ENCODE measurements at places on chromosomes 7 and 10. TPM values are rescaled to one million over a fixed set of nuclear protein-coding genes. Genes with fewer than 3 reads are reported as not detected.
A peak's percentile ranks its signal among the peaks of the same experiment; 100 is the strongest.

GRCh38 chr7:2131341-2131740, 101.4 kb downstream of the MAD1L1 start:
- no peaks in the 10 kb centered on the region for H3K27me3 ChIP-seq
- no peaks in the 10 kb centered on the region for H3K36me3 ChIP-seq
- no peak overlapping the region for H3K4me3 ChIP-seq
- DNase-seq: no peak
- no peak overlapping the region for H3K27ac ChIP-seq

- H3K27ac ChIP-seq: no peak overlapping the region
- peaks cover 14% of the 10 kb centered on the region for H3K4me1 ChIP-seq
- H3K4me3 ChIP-seq: no peak overlapping the region
- H3K27me3 ChIP-seq: no peaks in the 10 kb centered on the region
These were observed 68.3 kb downstream of the AKR1E2 start for GRCh38 chr10:4894335-4894734.

DNA sequence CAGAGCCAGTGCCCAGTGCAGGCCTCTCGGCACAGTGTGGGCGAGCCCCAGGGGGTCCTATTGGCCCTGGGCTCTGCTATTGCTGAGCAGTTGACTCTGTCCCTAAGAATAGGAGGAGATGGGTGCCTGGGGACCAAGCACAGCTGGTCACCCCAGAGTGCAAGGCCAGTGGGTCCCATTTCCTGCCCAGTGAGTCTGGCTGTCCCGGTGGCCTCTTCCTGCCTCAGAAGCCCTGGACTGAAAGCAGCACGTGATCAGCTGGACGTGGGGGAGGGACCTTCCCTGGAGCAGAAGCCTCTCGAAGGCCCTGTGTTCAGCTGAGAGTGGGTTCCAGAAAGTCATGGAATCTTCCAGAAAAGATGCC, 42.0 kb downstream of the PWWP2B start:
- DNase-seq: no peak
- no peak overlapping the region for H3K27ac ChIP-seq
- no peaks in the 10 kb centered on the region for H3K4me1 ChIP-seq

DNA sequence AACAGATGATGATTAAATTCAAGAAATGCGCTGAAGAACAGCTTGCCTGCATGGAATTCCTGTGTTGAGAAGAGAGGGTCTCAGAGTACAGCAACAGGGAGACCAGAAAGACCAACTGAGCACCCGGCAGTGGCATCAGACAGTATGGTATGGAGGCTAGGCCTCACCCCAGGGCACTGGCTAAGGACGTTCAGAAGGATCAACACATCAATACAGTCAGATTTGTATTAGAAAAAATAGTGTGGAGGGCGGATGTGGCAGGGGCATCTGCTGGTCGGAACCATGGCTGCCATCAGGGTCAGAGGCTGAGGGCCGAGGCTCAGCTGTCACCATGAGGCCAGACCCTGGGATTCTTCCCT, 142.1 kb downstream of the ADARB2 start:
- no peak for DNase-seq
- H3K27me3 ChIP-seq: no peaks in the 10 kb centered on the region
- no peaks in the 10 kb centered on the region for H3K36me3 ChIP-seq
- no peak overlapping the region for H3K27ac ChIP-seq
- H3K4me1 ChIP-seq: no peaks in the 10 kb centered on the region

GRCh38 chr7:47755248-47755647, 173.3 kb upstream of the TNS3 start:
- H3K4me3 ChIP-seq: no peak overlapping the region
- H3K27me3 ChIP-seq: no peaks in the 10 kb centered on the region
- no peaks in the 10 kb centered on the region for H3K36me3 ChIP-seq
- no peak for DNase-seq
- H3K4me1 ChIP-seq: no peaks in the 10 kb centered on the region

DNA sequence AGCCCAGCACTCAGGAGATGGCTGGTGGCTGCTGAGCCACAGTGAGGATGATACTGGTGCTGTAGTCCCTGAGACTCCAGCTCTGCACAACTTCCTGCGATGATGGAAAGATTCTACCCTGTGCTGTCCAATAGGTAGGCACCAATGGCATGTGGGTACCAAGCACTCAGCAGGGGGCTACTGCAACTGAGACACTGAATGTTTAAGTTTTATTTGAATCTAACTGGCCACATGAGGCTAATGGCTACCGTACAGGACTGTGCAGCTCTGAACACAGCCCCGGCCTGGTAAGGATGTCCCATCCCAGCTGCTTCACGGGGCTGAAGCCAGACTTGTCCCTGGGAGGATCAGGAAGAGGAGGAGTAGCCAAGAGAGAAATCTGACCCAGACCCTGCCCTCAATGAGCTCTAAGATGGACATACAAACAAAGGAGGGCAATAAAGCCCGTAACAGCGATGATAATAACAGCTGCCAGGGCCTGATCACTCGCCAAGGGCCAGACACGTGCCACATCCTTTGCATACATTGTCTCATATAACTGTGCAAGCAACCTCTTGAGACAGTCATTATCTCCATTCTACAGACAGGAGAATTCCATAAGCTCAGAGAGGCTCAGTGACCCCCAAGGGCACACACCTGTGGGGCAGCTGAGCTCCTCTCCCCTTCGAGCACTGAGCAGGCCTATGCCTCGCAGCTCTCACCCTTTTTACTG, 3.8 kb downstream of the GPRIN2 start:
- no peaks in the 10 kb centered on the region for H3K27me3 ChIP-seq
- H3K4me3 ChIP-seq: no peak overlapping the region
- peak; percentile 15 for DNase-seq
- H3K4me1 ChIP-seq: no peaks in the 10 kb centered on the region
- no peak overlapping the region for H3K27ac ChIP-seq

GRCh38 chr10:70090013-70090412, 37.4 kb downstream of the MACROH2A2 start:
- no peak overlapping the region for H3K27ac ChIP-seq
- H3K27me3 ChIP-seq: no peaks in the 10 kb centered on the region
- H3K4me3 ChIP-seq: no peak overlapping the region
- no peak for DNase-seq
- H3K36me3 ChIP-seq: peaks cover 16% of the 10 kb centered on the region

DNA sequence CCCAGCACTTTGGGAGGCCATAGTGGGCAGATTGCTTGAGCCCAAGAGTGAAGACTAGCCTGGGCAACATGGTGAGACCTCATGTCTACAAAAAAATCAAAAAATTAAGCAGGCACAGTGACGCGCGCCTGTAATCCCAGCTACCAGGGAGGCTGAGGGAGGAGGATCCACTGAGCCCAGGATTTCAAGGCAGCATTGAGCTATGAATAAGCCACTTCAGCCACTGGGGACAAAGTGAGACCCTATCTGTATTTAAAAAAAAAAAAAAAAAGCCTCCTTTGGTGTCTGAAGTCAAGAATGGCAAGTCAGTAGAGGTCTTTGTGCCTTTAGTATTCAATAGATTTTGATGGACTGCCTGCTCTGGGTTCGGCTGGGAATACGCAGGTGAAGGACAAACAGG, 85.7 kb downstream of the RALA start:
- no peaks in the 10 kb centered on the region for H3K4me1 ChIP-seq
- DNase-seq: no peak

- no peak overlapping the region for H3K27ac ChIP-seq
- no peaks in the 10 kb centered on the region for H3K4me1 ChIP-seq
- H3K27me3 ChIP-seq: no peaks in the 10 kb centered on the region
These were observed 332.3 kb upstream of the PRKCQ start for GRCh38 chr10:6912424-6912823.

GRCh38 chr7:36626111-36626510, 98.2 kb downstream of the AOAH start:
- no peak for DNase-seq
- H3K27ac ChIP-seq: no peak overlapping the region
- H3K36me3 ChIP-seq: no peaks in the 10 kb centered on the region
- H3K4me3 ChIP-seq: no peak overlapping the region
- H3K4me1 ChIP-seq: peaks cover 17% of the 10 kb centered on the region

CAMK2B gene
- total RNA-seq: 1.8 TPM

LLCFC1 gene
- total RNA-seq: not detected

TRIM8 gene
- total RNA-seq: 77.6 TPM

CLDN3 gene
- 45.2 TPM for total RNA-seq

Measured in pancreas (tissue), 10 donors.